ENCODE measurements at places on chromosomes 1 and 21. TPM values are rescaled to one million over a fixed set of nuclear protein-coding genes. Genes with fewer than 3 reads are reported as not detected.

The OR2AK2 gene
- not detected for total RNA-seq

The FAAH gene
- 9.9 TPM for total RNA-seq

The WNT9A gene
- total RNA-seq = 15.7 TPM

The MSH4 gene
- total RNA-seq = 0.17 TPM

The SLC35E2B gene
- 34.5 TPM for total RNA-seq

The ADAMTSL4 gene
- total RNA-seq = 33.6 TPM

The ERI3 gene
- total RNA-seq = 40.4 TPM

The LDLRAD2 gene
- not detected for total RNA-seq

The RAB29 gene
- total RNA-seq = 28.5 TPM

The WLS gene
- total RNA-seq = 228 TPM

The RXRG gene
- 3.1 TPM for total RNA-seq

The SEMA4A gene
- 4.1 TPM for total RNA-seq

The CHIT1 gene
- 0.11 TPM for total RNA-seq

The PRR9 gene
- total RNA-seq = not detected

The CA6 gene
- not detected for total RNA-seq

The HSD11B1 gene
- 5.4 TPM for total RNA-seq

The LRRC71 gene
- not detected for total RNA-seq

The STX12 gene
- 57.9 TPM for total RNA-seq

The EPHA8 gene
- not detected for total RNA-seq

The NTMT2 gene
- total RNA-seq = not detected

The IL12RB2 gene
- total RNA-seq = 0.65 TPM

The TMEM269 gene
- not detected for total RNA-seq

The IGSF3 gene
- 8.3 TPM for total RNA-seq

The SPATA45 gene
- not detected for total RNA-seq
